Muscle of back (tissue), 13 donors: ENCODE measurements at places on chromosomes 7 and 10.

GRCh38 chr7:46414946-46415345, 493.9 kb upstream of the IGFBP3 start:
- DNase-seq: no peak

DNA sequence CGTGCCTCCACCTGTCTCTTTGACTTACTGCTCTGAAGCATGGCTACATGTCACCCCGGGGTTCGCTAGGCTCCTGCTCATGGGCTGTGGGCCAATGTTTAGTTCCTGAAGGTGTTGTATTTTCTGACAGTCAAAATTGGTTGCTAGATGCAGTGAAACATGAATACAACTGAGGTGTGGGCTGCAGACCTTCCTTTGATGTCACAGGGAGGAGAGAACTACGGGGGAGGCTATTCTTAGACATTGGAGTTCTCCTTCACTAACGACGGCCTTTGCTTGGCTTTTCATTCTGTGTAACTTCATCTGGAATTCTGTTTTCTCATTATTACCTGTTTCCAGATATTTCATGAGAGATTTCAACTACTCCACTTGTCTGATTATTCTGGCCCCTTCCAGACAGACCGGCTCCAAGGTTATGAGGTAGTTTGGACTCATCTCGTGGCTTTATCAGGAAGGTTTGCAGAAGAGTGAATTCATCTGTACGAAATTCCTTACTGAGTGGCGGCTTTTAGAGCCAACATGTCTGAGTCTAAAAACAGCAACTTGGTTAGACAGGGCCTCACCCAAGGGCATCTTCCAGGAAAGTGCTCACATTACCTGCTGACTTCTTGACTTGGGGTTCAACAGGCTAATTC, 774.7 kb downstream of the SUGCT start:
- DNase-seq: peak; percentile 43

- no peak for DNase-seq
Measured at GRCh38 chr10:110802551-110803238, 69.0 kb upstream of the PDCD4 start.

DNA sequence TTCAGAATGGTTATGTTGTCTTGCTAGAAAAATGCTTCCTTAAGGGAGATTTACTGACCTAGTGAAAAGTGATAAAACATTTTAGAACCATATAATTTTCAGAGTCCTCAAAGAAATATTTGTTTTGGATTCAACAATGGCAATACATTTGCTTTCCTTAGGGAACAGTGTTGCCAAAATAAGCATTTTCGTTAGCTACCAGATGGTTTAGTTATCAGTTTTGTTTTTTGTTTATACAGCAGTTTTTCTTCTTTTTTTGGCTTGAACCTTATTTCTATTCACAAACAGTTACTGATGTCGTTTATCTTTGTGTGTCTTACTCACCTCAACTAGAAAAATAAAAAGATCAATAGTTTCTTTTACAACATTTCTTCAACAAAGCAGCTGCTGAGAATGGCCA, 48.6 kb downstream of the EXOC4 start:
- DNase-seq: peak; percentile 6

GRCh38 chr7:101669307-101669706, 40.2 kb upstream of the MYL10 start:
- no peak for DNase-seq

DNA sequence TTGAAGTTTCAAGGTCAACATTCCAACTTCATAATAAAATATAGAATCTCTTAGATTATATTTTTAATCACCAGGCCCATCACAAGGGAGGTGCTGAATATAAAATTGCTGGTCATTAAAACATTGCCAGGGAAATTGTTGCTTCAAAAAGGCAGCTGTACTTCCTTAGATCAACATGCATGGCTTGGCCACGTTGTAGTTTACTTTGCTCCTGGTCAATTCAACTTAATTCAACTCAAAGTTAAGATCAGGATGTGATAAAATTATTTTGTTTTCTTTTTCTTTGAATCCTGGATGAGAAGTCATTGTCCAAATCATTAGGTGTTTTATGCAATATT, 317.4 kb downstream of the PAXIP1 start:
- no peak for DNase-seq

GRCh38 chr7:38317515-38317914, 44.1 kb upstream of the TARP start:
- DNase-seq: no peak
